ENCODE measurements at places on chromosomes 13 and 19.

DNA sequence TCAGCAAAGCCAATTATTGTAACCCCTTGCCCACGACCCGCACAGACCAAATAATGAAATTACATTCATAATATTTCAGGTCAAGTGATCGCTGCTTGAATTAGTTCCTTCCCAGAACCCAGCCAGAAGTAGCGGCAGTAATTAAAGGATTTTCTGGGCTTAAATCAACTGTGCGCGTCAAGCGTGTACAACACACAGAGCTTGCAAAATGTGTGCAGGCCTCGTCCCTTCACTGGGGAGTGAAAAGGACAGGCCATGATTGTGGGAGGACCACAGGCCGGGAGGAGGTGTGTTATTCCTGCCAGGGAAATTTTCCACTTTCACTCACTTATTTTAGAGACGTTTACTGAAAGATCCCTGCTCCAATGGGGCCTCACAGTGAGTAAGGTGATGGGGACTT lies 84.9 kb downstream of the CHST8 start:
- no peak for DNase-seq

DNA sequence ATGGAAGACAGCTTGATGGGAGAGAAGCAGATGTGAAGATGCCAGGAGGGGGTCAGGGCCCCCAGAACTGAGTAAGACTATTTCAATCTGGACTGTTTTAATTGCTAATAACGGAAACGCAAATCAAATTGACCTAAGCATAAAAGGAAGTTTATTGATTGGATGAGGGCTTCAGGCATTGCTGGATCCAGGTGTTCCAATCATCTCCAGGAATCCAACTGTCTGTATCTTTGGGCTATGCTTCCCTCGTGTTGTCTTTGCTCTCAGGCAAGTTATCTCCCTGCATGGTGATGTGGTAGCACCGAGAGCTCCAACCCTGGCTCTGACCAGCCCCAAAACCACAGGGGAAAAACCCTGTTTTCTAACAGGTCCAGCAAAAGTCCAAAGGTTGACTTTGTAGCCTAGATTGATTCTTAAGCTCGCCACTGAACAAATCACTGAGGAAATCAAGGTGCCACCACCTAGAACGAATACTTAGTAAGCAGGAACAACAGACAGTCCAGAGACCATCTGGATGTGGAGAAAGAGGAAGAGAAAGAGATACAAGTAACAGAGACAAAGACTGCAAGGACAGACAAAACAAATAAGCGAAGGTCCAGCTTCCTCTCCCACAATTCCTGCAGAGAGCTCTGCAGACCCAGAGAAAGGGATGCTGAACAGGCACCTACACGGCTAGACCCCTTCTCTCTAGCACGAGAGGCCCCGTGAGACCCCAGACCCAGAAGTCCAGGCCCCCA lies 1.2 kb upstream of the C19orf81 start:
- DNase-seq = no peak

- DNase-seq = no peak
Measured at GRCh38 chr19:12750851-12751250, 740 bp upstream of the BEST2 start.

DNA sequence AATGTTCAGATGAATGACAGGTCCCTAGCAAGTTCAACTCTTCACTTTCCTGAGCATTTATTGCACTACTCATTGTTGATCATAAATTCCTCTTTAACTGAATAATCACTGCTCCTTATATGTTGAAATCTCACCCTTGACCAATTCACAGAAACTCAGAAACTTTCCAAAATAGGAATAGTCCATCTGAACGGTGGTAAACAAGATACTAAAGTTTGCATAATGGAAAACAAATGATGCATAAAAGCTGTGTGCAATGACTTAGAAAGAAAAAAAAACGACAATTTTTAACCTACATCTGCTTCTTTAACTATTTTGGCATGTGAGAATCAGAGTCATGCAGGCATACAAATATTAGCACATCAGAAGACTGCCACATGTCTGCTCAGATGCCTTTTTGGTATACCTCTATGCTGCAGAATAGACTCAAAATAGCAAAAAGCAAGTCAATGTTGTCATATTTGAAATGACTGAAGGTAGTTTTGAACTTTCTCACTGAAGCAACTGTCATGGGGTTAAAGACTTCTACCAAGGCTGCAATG lies 34.8 kb downstream of the SLC10A2 start:
- no peak for DNase-seq

DNA sequence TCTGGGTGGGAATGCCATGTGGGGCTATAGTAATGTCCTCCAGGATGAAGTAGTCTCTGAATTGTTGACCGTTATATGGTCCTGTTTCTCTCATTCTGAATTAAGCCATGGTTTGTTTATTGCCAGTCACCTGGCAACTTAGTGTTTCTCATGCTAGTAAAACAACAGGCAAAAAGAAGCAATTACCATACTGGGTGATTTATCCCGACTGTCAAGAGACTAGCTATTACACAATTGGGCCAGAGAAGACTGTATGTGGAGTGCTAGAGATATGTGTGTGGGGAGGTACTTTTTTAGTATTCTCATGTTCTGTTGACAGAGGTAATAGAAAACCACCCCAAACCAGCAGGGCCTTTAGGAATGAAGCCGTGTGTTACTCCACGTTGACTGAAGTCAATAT lies 258.2 kb downstream of the TDRD3 start:
- DNase-seq = no peak

GRCh38 chr19:43300876-43301765 lies 31.8 kb upstream of the PSG9 start:
- no peak for DNase-seq

- DNase-seq = peak; percentile 80
Measured at GRCh38 chr19:7488736-7489353, at the start of gene PEX11G. Gene PEX11G (minus strand): TSS chr19:7489035. CDS start chr19:7489010, 25 bp downstream.
